Osteoblast (primary cell): ENCODE measurements at places on chromosomes 12 and 14. TPM values are rescaled to one million over a fixed set of nuclear protein-coding genes. Genes with fewer than 3 reads are reported as not detected.

- peak; percentile 89 for DNase-seq
Observed at GRCh38 chr12:31118347-31119191, 44.9 kb downstream of the DDX11 start.

- DNase-seq: no peak
Observed at GRCh38 chr14:79466938-79467527, 744.3 kb downstream of the DIO2 start.

DNA sequence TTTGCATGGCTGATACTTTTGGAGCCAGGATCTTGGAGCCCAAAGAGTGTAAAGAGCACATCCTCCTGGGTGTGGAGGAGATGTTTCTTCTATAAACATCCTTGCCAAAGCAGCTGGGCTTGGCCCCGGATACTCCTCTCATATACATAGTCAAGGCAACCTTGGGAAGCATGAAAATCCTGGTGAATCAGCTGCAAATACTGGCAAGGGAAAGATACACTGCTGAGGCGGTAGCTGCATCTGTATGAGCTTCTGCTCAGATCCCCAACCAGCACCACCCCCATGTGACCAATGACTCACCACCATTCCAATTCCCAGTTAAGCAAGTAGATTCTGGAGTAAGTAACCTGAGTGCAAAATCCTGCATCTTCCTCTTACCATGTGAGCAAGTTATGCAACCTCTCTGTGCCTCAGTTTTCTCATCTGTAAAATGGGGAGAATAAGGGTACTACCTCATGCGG lies 567.4 kb downstream of the MED13L start:
- peak; percentile 65 for DNase-seq

GRCh38 chr12:9736936-9737705 lies 4.2 kb upstream of the CLECL1 start:
- DNase-seq: peak; percentile 45

DNA sequence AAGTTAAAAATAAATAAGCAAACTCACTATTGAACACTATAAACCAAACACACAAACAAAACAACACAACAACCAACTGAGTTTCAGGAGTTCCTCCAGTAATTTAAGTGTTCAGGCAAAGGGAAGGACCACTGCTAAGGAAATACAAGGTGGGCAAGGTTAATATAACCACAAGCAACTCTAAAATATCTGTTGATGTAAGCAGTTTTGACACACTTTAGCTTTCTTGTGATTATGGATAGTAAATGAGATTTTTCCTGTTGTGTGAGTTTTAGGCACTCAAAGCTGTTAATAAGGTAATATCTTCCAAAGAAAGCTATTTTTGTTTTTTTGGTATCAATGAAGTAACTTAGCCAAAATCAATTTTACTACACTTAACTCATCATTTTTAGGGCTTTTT lies 839.1 kb upstream of the FOXG1 start:
- no peak for DNase-seq

GRCh38 chr12:44235674-44236073 lies 399.8 kb downstream of the TMEM117 start:
- DNase-seq: no peak

- DNase-seq: no peak
Observed at GRCh38 chr12:66398931-66399910, 96.9 kb downstream of the HELB start.

DNA sequence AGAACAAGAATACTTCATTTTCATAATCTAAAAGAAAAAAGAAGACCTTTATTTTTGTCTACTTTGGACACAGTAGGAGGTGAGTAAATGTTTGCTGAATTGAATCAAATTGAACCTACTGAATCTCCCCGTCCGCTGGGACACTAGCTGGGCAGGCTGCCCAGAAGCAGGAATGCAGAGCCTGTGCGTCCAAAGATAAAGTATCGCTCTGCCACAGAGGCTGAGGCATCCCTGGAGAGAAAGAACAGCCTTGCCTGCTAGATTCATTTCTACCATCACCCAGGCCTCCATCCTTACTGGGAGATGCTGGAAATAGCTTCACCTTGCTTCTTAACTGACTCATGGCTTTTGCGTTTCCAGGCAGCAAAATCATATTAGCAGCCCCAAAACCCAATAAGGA lies 64.1 kb upstream of the TSPAN11 start:
- peak; percentile 34 for DNase-seq

GRCh38 chr12:115404761-115405470 lies 720.9 kb upstream of the TBX3 start:
- DNase-seq: peak; percentile 32

The SSTR1 gene
- under 0.01 TPM in 2 replicates for total RNA-seq

The LYZ gene
- total RNA-seq: 1.8 and 8.3 TPM in 2 replicates

The CEP170B gene
- total RNA-seq: 17.1 and 21.0 TPM in 2 replicates

The SRRM4 gene
- not detected in 2 replicates for total RNA-seq
